ENCODE measurements at places on chromosomes 16 and 17.

GRCh38 chr16:19474617-19475016 lies 47.3 kb downstream of the GDE1 start:
- DNase-seq = no peak

DNA sequence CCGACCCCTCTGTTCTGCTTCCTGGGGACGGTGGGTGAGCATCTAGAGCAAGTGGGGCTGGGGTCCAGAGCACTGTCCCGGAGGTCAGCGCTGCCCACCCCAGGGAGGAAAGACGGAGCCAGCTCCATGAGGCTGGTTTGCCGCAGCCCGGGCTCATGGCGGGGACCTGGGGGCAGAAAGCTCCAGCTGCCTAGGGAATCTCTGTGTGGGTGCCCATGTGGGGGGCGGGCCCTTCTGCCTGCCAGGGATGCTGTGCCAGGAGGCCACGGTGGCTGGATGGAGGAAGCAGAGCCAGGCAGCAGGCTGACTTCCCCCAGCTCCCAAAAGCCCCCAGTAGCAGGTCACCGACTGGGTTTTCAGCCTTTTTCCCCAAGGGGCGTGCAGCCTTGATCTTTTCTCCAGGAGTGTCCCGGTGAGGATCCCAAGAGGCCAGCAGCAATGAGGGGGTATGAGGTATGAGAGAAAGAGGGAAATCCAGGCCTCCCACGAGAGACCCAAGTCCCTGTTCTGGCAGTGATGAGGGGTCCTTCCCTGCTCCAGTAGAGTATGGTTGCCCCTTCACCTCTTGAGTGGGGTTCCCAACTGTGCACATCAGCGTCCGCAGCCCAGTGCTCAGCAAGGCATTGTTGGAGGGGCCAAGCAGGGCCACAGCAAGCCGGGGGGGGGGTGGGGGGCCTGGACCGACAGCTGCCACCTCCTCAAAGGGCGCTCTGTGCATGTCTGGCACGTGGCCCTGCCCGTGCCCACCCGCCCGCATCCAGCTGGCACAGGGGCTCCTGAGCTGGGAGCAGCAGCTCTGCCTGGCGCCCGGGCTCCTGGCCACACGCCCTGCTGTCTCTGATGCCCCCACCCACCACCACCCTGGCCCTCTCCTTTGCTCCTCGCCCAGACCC lies 15.6 kb upstream of the BCAR1 start:
- DNase-seq = no peak

DNA sequence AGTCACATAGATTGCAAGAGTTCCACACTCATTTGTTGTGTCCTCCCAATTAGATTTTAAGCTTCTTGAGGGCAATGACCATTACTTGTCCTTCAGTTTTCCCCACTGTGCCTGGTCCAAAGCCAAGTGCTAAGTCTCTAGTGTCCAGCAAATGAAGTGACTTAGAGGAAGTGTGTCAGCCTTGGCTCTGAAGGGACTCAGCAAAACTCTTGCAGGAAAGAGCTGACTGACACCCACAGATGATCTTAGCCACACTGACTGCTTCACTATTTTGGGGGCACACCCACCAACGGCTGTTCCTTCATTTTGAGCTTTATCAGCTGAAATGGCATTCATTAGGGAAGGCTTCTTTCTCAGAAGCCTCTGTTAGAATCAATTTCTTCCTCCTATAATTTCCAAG lies 358.1 kb downstream of the UTP18 start:
- no peak for DNase-seq

DNA sequence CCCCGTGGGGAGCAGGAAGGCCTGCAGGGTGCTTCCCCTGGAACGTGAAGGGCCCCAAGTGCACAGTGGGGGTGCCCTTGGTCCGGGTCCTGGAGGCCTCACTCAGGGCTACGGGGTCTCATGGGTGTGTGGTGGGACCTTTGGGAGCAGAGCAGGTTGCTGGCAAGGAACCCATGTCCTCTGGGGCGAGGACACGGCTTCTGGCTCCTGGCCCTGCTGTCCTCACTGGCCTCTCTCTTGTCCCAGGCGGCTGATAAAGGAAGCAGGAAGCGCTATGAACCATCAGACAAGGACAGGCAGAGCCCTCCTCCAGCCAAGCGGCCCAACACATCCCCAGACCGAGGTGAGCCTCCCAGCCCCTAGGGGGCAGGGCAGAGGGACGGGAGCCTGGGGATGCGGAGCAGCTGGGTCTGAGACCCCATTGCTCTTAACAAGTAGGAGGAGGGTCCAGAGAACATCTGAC lies 9.8 kb upstream of the IL17C start:
- peak; percentile 34 for DNase-seq

DNA sequence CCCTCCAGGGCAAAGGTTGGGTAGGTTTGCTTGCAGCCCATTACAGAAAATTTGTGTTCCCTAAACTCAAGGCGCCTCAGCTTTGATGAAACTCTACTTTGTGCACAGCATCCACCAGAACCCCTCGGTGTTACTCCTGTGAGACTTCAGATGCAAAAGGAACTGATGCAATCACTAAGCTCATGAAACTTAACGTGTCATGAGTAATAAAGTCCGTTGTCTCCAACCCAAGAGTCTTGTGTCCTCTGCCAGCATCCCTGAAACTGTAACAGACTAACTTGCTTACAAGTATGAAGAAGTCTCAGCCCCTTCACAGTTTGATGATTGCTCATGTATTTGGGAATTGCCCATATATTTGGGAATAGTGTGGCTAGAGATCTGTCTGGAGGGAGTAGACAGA lies 74.8 kb upstream of the MARCHF10 start:
- DNase-seq = no peak

DNA sequence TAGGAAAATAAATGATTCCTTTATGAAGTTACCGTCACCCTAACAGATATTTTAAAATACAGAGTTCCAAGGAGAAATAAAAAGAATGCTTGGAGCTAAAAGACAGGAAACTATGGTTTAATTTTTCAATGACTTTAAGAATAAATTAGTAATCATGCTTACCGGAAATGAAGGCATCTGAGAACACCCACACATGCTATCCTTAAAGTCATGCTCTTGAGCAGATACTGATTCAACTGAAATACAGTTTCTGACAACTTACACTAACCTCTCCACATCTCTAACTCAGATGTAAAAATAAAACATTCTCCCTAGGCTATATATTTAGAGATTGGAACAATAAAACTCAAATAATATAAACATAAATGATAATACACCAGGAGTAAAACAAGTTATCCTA lies 7.8 kb downstream of the PSMD12 start:
- no peak for DNase-seq

DNA sequence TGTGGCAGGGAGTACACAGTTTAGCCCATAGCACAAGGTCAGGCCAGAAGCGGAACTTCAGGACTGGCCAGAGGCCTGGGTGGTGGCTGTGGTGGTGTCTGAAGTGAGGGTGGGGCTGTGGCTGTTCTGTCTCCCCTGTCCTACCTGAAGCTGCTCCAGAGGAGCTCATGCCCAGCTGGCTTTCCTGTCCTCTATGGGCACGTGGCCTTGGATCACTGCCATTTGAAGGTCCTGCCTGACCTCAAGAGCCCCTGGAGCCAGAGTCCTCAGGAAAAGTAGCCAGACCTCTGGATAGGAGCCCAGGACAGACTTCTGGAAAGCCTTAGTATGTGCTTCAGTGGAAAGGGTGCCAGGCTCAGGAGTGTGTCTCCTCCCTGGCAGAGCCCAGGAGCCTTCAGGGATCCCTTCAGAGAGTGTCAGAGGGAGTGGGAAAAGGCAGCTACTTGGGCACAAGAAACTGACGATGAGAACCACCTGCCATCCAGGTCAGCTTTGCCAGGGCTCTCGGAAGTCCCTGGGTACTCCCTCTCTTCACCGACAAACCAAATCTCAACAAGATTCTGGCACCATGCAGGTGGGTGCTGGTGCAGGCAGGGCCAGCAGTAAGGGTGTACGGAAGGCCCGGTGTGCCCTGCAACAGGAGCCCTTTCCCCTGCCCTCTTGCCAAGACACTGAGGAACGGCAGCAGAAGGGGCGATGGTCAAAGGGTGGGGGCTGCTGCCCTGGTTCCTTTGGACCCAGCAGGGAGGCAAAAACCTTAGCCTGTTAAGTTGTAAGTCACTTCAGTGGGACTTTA lies 153.7 kb downstream of the NTN1 start:
- no peak for DNase-seq

- no peak for DNase-seq
Observed at GRCh38 chr17:73924114-73924908, 279.2 kb upstream of the RPL38 start.

Measured in AG20443 (cell line).